ENCODE measurements at places on chromosomes 4 and X.

DNA sequence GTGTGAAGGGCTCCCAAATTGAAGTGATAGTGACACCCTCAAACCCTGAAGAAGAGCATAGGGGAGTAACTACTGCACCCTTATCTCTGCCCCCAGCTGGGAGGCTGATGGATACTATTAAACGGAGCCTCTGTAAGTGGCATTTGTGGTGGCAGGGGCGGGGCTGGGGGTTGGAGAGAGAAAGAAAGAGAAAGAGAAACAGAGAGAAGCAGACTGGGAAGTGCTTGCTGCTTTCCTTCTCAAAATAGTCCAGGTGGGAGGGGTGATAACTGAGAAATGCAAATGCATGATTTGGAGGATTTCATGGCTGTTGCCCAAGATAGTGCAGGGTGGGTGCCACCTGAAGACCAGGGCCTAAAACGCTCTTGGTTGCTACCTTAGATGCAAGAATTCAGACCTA is 253.5 kb upstream of the GATB start:
- DNase-seq, result no peak

GRCh38 chr4:8817813-8818062 is 53.9 kb downstream of the HMX1 start:
- DNase-seq, result no peak

DNA sequence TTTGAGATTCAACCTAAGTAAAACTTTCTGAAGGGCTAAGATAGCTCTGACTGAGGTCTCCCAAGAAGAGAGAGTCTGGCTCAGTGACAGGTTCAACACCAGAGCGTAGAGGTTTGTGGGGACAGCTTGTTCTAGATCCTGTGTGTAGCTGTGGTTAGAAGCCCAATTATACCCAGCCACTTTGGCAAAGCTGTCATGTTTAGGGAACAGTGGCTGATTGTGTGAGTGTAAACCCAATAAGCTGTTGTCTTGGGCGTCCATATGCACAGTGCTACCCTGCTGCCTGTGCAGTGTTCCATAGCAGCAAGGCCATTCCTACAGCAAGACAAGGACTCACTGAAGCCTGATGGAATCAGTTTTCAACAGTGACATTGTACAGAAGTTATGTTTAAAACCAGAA is 11.2 kb upstream of the SCRG1 start:
- no peak for DNase-seq

- DNase-seq, result no peak
Measured at GRCh38 chr4:3303565-3303824, 10.7 kb downstream of the RGS12 start.

DNA sequence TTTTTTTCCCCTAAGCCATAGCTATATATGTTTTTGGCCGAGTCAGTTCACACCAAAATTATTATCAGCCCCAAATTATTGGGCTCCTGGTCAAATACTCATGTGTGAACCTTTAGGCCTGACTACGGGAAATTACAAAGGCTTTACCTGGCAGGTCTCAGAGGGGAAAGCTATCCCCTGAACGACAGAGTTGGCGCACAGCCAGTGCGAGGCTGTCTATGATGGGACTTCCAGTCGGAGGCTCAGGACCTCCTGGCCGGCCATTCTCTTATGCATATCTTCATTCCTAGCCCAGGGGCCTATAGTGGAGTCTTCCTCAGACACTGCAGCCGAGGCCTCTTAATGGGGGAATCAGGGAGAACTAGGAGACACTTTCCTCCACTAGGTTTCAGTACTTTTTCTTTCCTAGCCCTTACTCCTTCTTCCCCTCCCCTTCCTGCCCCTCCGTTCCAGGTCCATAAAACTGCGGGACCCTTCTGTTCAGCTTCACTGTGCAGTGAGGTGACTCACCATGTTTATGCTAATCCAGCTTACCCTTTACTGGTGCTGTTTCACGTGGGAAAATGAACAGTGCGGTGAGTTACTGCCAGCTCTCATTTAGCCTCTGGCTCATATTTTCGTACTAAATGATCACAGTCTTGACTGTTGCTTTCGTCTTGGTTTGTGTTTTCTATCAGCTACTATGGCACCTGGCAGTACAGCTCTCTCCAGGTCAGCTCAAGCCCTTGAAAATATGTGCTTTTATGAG is 533.9 kb downstream of the FSTL5 start:
- DNase-seq, result no peak

DNA sequence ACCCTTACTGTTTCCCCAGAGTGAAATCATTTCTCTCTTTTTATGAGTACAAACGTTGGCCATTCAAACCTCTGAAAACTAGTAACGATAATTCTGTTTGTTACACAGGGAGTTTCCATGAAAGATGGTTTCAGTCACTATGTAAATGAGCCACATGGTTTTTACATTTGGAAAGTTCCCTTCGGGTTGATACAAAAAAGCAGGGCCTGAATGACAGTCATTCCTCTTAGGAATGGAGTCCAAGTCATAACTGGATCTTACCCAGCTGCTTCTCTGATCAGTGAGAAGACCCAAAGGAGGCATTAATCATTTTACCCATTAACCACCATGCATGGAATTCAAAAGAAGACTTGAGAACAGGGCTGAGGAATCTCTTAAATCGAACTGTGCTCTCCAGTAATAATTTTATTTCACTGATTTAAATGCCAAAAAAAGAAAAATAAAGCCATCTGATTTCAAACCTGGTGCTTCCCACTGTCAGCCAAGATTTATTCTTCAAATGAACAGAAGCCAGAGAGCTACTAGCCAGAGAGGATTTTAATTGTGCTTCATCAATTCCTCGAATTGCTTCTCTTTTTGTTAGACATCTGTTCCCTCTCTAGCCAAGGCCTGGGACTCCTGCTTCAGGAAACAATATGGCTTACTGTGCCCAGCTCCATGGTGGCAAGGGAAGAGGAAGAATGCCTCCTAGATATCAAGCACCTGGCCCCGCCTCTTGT is 3.2 kb downstream of the SOWAHB start:
- no peak for DNase-seq

GRCh38 chr4:10582059-10582686 is 102.4 kb downstream of the CLNK start:
- no peak for DNase-seq

- no peak for DNase-seq
Measured at GRCh38 chrX:38804682-38805431, 3.6 kb downstream of the MID1IP1 start.

- DNase-seq, result no peak
Measured at GRCh38 chr4:97911236-97911906, 231.9 kb downstream of the STPG2 start.

DNA sequence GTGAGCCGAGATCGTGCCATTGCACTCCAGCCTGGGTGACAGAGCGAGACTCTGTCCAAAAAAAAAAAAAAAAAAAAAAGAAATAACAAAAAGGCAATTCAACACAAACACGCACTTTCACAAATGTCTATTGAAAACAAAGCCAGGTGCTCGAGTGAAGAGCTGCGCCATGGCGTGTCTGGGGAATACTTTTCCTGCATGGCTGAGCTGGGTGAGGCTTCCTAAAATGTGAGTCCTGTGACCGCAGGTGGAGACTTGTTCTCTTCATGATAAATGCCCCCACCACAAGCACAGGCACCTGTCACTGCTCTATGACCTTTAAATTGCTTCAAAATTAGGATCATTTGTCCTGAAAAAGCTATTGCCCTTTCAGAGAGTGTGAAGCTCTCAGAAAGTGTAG is 4.0 kb upstream of the ABLIM2 start:
- no peak for DNase-seq

DNA sequence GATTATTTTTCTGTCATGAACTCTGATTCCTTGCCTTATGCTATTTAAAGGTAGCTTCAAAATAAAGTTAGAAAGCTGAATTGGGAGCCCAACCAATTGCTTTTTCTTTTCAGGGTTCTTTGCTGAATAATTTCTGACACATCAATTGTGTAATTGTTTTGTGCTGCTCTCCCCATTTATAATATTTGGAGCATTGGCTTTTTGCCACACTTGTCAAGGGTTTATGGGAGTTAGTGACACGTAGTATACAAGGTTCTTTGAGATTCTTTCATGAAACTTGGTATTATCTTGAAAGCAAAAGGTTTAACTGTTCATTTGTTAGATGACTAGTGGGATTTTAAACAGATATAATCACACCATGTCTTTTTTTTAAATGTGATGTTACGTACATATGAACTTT is 80.9 kb downstream of the POLA1 start:
- no peak for DNase-seq

DNA sequence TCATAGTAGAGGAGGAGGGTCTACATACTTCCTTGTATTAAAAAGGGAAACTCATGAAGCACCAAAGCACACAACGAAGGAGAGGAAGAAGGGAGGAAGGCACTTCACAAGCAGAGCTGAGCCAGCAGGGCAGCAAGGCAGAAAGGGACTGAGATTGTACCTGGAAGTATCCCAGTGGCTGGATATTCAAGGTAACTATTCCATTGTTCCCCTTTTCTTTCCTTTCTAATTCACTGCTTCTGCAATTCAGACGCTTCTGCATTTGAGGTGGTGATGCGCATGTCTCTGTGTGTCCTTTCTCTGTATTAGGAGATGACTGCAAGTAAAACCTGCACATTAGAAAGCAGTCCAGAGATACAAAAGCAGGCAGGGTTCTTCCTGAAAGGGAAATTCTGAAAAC is 54.9 kb downstream of the UBQLN2 start:
- no peak for DNase-seq

DNA sequence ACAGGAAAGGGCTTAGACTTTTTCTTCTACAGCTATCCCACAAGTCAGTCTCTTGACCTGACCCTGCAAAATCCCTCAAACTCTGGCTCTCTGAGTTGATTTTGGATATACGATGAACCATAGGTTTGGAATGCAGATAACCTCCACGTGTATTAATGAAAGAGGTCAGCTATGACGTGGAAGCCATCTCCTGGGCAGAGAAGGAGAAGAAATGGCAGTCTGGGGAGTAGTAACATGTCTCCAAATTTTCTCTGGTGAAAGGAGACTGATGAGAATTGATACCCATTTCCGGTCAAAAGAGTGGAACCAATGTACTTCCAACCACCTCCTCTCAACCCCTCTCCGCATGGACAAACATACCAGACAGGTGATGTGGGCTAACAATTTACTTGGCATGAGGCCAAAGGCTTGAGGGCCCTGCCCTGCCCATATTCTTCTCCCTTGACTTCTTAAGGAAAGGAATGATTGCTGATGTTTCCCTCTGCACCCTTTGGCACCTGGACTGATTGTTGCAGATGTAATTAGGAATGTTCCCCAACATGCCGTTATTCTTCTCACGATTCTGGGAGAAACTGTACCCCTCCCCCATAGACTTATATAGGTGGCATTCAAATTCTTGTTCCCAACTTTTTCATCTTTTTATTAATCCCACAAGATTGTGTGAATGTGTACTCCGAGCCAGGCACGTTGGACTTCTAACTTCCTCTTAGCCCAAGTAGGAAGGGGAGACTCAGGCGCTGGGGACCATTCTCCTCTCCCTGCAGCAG is 580 bp upstream of the PLS3 start:
- no peak for DNase-seq

DNA sequence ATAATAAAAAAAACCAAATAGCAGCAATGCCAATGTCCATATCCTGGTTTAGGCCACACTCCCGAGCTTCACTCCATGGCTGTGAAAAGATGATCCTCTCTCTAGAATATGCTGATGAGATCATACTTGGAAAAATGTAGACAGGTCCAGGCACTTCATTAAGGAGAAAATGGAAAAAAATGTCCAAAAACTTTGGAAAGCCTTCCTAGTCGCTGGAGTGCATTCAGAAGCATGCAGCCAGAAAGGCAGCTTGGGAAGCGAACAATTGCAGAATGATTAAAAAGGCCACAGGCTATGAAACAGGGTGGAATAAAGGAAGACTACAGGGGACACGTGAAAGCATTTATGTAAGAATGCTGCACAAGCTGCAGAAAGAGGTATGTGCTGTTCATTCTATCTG is 165.6 kb upstream of the HCCS start:
- no peak for DNase-seq

- no peak for DNase-seq
Measured at GRCh38 chr4:1026115-1026514, 14.7 kb downstream of the FGFRL1 start.

DNA sequence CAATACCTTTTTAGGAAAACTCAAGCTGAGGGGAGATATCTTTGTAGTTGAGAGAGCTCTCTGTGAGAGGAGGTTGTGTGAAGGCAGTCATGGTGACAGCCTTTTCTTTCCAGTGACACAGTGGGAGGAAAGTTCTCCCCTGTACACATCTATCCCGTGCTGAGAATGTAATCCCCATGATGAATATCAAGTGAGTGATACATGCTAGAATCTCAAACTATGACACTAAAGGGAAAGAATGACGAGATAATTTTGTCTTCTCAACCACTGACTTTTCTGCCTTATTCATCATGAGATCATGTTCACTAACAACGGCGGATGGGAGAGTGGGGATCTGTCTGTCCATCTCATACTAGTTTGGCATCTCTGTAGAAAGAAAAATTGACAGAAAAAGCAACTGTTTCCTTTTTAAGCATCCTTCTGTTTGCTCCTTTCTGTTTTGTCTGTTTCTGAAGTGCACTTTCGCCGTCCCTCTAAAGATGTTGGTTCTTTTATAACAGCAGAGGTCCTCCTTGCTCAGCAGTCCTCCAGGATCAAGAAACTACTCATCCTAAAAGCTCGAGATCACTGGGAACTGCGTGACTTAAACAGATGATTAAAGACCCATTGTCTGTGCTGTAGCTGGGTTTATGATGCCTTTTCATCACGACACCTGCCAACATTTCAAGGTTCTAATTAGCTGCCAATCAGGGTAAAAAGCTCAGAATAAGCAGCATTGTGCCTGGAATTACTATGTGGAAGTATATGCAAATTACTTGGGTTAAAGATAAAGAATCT is 137.6 kb downstream of the DCK start:
- DNase-seq, result no peak

GRCh38 chrX:10157543-10157942 is 768 bp downstream of the CLCN4 start:
- no peak for DNase-seq

DNA sequence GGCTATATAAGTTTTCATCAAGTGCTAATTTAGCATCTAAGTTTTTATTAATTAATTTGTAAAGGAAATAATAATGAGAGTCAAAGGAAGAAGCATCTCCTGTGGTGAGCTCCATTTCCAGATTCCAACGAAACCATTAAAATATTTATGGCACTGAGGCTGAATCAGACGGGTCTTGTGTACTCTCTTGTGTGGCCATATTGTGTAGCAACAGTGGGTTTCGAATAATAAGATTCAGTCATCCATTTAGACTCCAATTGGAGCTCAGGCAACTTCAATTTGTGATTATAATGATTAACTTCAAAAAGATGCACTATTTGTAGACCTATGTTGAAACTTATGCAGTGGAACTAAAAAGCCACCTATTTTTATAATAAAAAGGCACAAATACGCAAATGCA is 82.4 kb downstream of the SNCA start:
- DNase-seq, result no peak

DNA sequence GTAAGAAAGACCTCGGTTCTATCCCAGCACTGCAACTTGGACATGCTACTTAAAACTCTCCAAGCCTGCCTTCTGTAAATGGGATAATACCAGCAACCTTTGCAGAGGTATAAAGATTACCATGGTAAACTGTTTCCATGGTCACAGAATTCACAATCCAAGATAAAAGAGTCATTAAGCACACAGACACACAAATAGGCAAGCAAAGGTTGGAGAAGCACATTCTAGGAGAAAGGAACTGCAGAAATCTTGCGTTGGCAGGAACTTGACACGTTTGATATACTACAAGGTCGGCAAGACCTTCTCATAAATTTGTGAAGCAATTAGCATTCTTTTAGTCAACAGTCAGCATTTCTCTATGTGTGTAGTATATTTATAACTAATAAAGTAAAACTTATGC is 12.3 kb upstream of the CHRNA9 start:
- no peak for DNase-seq

Data from NCI-H1048 (cell line).